ENCODE measurements at places on chromosomes 16 and 17. TPM values are rescaled to one million over a fixed set of nuclear protein-coding genes. Genes with fewer than 3 reads are reported as not detected.

DNA sequence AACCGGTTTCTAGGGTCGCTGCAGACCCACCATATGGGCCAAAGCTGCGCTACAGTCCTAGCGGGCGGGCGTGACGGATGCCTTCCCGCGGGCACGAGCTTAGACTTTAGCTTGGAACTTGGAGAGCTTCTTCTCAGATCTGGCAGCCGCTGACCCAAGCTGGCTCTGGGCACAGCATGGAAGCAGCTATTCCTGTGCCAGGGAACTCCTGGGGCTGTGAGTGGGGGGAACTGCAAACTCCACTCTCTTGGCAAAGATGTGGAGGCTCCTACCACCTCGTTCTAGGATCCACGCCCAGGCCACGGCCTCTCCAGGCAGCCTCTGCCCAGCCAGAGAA lies 8.8 kb downstream of the FAAP100 start:
- no peak for DNase-seq

- no peak for DNase-seq
Measured at GRCh38 chr17:36975922-36976515, 27.3 kb downstream of the AATF start.

DNA sequence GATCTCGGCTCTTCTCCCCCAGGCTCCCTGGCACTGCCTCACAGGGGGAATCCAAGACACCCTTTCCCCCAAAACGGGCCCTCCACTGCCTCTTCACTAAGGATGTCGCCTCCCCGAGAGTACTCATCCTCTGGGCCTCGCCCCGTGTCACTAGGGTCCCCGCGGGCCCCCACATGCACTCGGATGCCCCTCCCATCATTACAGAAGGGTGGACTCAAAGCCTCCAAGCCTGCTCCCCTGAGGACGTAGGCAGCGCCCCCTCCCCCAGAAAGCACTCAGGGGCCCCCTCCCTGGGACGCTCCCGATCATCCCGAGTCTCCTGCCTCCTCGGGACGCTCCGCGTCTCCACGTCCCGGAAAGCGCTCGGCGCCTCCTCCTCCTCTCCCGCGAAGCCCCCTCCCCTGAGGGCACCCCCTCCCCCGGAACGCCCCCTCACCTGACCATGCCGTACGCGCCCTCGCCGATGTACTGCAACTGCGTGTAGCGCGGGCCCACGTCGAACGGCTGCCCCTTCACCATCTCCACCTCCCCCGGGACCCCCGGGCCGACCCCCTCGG lies 338 bp downstream of the MAPK3 start:
- DNase-seq: no peak

DNA sequence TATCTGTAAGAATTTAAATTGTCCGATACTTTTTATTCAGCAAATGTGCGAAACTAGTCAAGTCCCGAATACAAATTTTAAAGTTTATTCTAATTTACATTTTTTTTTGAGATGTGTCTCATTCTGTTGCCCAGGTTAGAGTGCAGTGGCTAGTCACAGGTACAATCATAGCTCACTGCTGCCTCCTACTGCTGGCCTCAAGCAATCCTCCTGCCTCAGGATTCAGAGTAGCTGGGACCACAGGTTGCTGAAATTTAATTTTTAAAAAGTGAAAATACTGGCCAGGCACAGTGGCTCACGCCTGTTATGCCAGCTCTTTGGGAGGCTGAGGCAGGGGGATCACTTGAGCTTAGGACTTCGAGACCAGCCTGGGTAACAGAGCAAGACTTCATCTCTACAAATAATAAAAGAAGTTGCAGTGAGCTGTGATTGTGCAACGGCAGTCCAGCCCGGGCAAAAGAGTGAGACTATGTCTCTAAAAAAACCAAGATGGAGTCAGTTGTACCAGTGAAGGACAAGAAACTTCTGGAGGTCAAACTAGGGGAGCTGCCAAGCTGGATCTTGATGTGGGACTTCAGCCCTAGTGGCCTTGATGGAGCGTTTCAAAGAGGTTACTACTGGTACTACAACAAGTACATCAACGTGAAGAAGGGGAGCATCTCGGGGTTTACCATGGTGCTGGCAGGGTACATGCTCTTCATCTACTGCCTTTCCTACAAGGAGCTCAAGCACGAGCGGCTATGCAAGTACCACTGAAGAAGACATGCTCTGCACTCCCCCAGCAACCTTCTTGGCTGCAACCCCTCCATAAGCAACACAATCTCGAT lies 5.6 kb downstream of the POLG2 start:
- DNase-seq: no peak

- no peak for DNase-seq
Measured at GRCh38 chr16:80113873-80114574, 426.8 kb upstream of the DYNLRB2 start.

GRCh38 chr17:5194346-5194745 lies 2.7 kb upstream of the ZNF594 start:
- DNase-seq: no peak

DNA sequence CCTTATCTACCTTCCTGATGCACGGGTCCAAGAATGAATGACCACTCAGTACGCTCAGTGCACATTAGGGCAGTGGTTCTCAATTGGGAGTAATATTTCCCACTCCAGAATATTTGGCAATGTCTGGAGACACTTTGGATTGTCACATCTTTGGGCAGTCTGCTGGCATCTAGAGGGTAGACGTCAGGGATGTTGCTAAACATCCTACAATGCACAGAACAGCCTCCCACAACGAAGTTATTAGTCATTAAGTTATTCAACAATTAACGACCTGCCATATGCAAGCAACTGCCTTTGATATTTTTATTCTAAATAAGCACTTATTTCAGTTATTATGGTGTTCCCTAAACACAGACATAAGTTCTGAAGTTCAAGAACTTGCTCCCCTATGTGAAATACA lies 669.3 kb downstream of the TOX3 start:
- DNase-seq: no peak

GRCh38 chr16:56783344-56783743 lies 53.4 kb downstream of the NUP93 start:
- DNase-seq: no peak

DNA sequence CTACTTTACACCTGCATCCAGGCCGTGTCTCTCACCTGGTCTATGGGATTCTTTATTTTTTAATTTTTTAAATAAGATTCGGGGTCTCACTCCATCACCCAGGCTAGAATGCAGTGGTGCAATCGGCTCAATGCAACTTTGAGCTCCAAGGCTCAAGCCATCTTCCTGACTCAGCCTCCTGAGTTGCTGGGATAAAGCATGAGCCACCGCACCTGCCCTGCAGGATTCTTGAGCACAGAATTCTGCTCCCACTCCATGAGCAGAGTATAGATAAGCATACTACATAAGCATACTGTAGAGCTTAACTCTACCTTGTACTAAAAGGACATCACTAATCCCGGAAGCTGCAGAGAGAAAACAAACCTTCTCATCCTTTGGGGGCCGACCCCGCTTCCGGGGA lies 15.5 kb downstream of the GLYR1 start:
- no peak for DNase-seq

DNA sequence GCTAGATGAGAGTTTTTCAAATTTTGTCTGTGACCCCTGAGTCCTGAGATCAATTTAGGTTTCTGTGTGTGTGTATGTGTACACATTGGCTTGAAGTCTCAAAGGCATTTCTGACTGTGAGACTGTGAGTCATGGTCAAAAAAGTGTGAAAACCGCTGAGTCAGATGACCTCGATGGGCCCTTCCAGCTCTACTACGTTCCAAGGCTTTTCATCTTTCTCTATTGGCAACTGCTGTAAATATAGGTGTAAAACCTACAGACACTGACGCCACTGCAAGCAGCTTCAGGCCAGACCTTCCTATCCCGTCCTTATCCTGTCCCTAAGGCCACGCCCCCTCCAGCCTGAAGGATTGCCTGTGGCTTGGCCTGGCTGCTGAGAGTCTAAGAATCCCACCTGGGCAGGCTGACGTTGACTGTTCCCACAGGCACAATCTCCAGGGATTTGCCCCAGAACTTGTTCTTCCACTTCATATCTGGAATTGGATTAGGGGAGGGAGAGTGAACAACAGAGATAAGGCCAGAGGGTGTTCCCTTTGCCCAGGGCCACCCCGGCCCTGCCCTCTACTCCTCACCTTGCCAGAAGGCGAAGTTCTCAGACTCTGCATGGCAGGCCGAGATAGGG lies 11.3 kb downstream of the OSBPL7 start:
- DNase-seq: no peak

DNA sequence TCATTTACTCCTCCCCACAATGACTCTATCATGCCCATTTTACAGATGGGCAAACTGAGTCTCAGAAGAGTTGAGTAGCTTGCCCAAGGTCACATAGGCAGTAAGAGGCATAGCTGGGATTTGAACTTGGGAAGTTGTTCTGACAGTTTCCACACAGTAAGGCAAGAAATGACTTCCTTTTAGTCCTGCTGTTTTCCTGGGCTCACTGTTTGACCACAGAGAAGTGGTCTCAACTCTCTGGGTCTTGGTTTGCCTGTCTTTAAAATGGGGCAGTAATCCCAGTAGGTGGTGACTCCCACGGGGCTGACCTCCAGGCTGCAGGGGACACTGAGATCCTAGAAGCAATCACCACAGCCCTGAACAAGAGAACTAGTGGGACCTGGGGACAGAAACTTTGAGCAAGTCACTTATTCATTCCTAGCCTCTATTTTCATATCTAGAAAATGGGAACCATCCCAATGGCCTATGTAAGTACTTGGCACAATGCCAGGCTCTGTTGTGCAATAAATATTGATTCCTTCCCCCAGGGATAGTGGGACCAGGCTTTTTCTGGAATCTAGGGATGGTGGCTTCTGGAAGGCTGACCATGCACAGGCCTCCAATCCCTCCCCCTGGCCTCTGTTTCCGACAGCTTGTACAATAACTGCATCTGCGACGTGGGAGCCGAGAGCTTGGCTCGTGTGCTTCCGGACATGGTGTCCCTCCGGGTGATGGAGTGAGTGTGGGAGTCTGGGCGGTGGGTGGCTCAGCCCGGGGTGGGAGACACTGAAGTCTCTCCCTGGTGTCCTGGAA lies 20.5 kb downstream of the DEXI start:
- no peak for DNase-seq

DNA sequence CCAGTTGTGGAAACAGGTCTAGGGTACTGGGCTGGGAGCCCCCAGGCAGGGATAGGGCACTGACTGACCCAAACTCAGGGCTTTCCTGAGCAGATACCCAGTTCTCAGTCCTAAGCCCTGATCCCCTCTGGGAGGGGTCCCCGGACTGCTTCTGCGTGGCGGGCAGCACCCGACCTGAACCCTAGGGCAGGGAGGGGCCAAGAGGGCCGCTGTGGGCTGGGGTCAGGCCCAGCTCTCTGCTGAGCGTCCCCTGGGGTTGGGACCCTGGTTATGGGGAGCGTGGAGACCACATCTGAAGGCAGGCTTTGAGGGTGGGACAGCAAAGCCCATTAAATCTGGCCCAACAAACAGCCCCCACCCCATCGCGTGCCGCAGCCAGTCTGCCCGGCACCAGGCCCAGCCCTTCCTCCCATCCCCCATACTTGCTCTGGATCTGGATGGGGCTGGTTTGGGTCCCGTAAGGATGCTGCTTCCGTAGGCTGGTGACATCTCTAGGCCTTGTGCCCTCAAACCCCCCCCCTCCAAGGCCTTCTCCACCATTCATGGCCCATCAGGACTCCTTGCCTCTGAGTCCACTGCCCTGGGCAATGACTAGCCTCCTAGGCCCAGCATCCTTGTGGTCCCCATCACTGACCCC lies 691 bp upstream of the FAM83G start:
- DNase-seq: no peak

- DNase-seq: no peak
Measured at GRCh38 chr16:51138178-51138577, 12.9 kb downstream of the SALL1 start.

DNA sequence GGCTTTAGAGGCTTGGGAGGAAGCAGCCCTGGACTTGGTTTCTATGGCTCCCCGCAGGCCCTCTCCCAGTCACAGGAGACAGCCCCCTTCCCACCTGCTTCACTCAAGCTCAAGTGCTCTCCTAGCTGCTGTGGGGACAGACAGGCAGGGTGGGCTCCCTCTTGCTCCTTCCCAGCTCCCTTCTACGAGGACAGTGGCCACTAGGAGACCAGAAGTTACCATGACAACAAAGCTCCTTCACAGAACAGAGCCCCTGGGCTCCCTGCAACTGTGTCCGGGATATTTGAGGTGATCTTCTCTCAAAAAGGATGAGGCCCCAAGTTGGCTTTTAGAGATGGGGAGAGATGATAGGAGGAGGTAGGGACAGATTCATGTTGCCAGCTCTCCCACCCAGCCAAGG lies 116.3 kb downstream of the AMFR start:
- DNase-seq: no peak

- DNase-seq: no peak
Measured at GRCh38 chr16:12786081-12786480, 17.6 kb downstream of the CPPED1 start.

DNA sequence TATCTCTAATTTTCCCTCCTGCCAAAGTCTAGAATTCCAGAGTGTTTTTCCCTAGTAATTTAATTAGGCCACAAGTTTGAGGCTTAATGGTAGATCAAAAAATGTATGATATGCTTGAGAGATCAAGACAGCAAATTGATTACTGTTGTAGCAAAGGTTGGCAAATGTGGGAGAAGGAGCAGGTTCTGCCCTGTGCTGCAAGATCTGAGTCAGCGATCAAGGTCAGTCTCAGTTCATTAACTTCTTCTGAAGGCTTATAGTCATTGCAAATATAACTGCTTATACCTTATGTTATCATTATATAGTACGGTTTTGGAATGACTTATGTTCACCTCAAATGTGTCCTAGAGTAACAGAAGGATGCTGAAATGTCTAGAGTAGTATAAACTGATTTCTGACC lies 231.1 kb upstream of the TBX2 start:
- no peak for DNase-seq

DNA sequence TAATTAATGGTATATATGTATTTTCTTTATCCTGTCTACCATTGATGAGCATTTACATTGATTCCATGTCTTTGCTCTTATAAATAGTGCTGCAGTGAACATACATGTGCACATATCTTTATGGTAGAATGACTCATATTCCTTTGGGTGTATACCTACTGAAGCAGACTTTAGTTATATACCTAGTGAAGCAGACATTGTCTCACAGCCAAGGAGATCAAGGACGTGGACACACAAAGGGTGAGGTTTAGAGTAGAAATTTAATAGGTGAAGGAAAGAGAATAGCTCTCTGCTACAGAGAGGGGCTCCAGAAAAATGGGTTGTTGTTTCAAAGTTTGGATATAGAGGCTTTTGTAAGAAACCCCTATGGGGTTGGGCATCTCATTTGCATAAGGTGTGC lies 700.3 kb downstream of the CDH11 start:
- DNase-seq: no peak

- DNase-seq: no peak
Measured at GRCh38 chr17:10612957-10613744, 44.0 kb downstream of the MYH3 start.

Gene TNFRSF17
- 0.20 TPM for polyA plus RNA-seq

Gene NPIPA3
- 8.2 TPM for polyA plus RNA-seq

Gene WNT9B
- polyA plus RNA-seq: 9.1 TPM

Gene DLX3
- 0.64 TPM for polyA plus RNA-seq

Gene PITPNM3
- polyA plus RNA-seq: 8.9 TPM

Gene RMI2
- polyA plus RNA-seq: 37.1 TPM

Gene LPCAT2
- 9.8 TPM for polyA plus RNA-seq

Gene SCNN1G
- polyA plus RNA-seq: 45.6 TPM

Gene GDPD3
- 9.9 TPM for polyA plus RNA-seq

Gene WSCD1
- 16.5 TPM for polyA plus RNA-seq

Gene ADCY9
- polyA plus RNA-seq: 8.2 TPM

Gene KRTAP2-4
- polyA plus RNA-seq: not detected

Gene CD300C
- 0.40 TPM for polyA plus RNA-seq

Gene SPSB3
- polyA plus RNA-seq: 30.8 TPM

All from right renal cortex interstitium (tissue), 3 donors.